Aorta (tissue), 5 donors: ENCODE measurements at places on chromosomes 11 and 22. TPM values are rescaled to one million over a fixed set of nuclear protein-coding genes. Genes with fewer than 3 reads are reported as not detected.
A peak's percentile ranks its signal among the peaks of the same experiment; 100 is the strongest.

P4HA3 gene
- 5.8 TPM for total RNA-seq

DNA sequence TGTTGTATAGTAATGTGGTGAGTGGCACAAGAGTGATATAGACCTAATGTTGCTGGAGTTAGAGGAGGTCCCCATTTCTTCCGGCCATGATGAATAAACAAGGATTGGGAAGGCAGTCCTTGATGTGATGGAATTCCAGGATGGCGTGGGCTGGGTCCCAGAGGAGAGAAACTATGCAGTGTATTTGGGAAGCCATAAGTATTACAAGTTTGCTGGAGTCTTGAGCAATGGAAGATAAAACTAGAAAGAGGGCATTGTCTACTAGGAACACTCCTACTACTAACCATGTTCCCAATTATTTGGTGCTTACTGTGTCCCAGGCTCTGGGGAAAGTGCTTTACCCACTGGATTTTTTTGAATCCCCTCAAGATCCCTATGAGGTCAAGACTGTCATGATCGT is 20.0 kb downstream of the LDLRAD3 start:
- no peak for DNase-seq

GRCh38 chr11:69492201-69492991 is 10.9 kb downstream of the LINC01488 start:
- peak; percentile 31 for DNase-seq

BEST1 gene
- total RNA-seq = 3.9 TPM

- DNase-seq = no peak
These were observed 10.0 kb downstream of the RRP7A start for GRCh38 chr22:42509548-42509947.

OVCH2 gene
- total RNA-seq = not detected

MMP11 gene
- total RNA-seq = 3.0 TPM

- peak; percentile 67 for DNase-seq
These were observed at the start of gene FIBIN for GRCh38 chr11:26993965-26994457. Gene FIBIN (plus strand): TSS chr11:26994112. CDS start chr11:26994527, 415 bp downstream.

DNA sequence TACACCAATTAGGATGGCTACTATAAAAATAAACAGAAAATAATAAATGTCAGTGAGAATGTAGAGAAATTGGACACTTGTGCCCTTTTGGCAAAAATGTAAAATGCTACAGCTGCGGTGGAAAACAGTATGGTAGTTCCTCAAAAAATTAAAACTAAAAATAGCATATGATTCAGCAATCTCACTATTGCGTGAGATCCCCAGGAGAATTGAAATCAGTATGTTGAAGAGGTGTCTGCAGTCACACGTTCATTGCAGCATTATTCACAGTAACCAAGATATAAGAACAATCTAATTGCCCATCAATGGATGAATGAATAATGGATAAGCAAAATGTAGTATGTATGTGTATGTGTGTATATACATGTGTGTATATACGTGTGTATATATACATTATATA is 6.8 kb downstream of the OR52N2 start:
- DNase-seq = no peak
